ENCODE measurements at places on chromosomes 5 and 9.

- DNase-seq, result no peak
Observed at GRCh38 chr9:85859765-85860164, 81.2 kb upstream of the NAA35 start.

- DNase-seq, result no peak
Observed at GRCh38 chr5:97225222-97225621, 42.2 kb upstream of the RIOK2 start.

- DNase-seq, result no peak
Observed at GRCh38 chr5:62268234-62268633, 37.8 kb upstream of the KIF2A start.

DNA sequence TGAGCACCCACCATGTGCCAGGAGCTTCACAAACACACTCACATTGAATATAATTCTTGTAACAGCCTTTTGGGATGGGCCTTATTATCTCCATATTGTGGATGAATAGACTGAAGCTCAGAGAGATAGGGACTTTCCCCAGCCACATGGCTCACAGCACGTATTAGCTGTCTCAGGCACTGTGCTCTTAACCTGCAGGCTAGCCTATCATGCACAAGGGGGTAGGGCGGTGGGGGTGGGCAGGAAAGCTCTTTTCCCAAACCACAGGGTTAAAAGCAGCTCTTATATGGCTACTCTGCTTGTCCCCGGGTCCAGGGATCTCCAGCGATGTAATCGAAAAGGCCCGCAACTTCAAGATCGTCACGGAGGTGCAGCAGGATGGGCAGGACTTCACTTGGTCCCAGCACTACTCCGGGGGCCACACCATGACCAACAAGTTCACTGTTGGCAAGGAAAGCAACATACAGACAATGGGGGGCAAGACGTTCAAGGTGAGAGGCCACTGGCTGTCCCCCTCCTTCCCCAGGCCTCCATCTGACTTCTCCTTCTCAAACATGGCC is 2.6 kb downstream of the FABP6 start:
- no peak for DNase-seq

- no peak for DNase-seq
Observed at GRCh38 chr9:134337469-134337868, 11.2 kb downstream of the RXRA start.

Measured in activated naive CD8-positive, alpha-beta T cell treated with anti-CD3 and anti-CD28 coated beads, Interleukin-2, amount 50 U/mL, for 16 hours (primary cell).